Epithelial cell of prostate (primary cell): ENCODE measurements at places on chromosomes 11 and 22.
A peak's percentile ranks its signal among the peaks of the same experiment; 100 is the strongest.

- no peak for DNase-seq
Measured at GRCh38 chr22:37105154-37105553, 4.4 kb downstream of the TMPRSS6 start.

DNA sequence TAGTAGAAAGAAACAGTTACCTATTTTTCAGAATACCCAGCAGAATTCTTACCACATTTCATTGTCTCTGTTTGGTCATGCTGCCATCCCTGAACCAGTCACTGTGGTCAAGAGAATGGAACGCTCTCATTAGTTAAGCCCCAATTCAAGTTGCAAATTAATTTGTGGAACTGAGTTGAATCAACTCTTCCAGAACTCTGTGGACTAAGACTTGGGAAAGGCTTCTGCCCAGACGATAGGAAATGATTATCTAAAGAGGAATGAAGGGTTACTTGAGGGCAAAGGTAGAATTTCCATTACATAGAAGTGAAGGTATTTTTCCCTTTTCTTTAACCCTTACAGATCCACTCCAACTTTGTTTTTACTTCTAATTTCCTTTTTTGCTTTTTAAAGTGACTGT, 286.4 kb downstream of the DYNC2H1 start:
- DNase-seq, result peak; percentile 20

GRCh38 chr11:120384476-120384875, 48.3 kb downstream of the ARHGEF12 start:
- DNase-seq, result no peak

- DNase-seq, result no peak
Measured at GRCh38 chr22:44871782-44872181, 119.4 kb downstream of the ARHGAP8 start.

DNA sequence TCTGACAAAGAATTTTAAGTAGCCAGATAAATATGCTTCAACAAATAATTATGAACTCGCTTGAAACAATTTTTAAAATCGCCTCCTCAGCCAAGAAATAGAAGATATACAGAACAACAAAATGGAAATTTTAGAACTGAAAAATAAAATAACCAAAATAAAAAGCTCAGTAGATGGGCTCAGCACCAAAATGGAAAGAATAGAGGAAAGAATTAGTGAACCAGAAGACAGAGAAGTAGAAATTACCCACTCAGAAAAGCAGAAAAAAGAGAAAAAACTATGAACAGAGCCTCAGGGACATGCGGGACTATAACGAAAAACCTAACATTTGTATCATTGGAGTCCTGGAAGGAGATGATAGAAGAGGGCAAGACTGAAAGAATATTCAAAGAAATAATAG, 7.4 kb downstream of the COMMD9 start:
- DNase-seq, result no peak

GRCh38 chr22:32796865-32797573, 4.5 kb upstream of the TIMP3 start:
- no peak for DNase-seq

DNA sequence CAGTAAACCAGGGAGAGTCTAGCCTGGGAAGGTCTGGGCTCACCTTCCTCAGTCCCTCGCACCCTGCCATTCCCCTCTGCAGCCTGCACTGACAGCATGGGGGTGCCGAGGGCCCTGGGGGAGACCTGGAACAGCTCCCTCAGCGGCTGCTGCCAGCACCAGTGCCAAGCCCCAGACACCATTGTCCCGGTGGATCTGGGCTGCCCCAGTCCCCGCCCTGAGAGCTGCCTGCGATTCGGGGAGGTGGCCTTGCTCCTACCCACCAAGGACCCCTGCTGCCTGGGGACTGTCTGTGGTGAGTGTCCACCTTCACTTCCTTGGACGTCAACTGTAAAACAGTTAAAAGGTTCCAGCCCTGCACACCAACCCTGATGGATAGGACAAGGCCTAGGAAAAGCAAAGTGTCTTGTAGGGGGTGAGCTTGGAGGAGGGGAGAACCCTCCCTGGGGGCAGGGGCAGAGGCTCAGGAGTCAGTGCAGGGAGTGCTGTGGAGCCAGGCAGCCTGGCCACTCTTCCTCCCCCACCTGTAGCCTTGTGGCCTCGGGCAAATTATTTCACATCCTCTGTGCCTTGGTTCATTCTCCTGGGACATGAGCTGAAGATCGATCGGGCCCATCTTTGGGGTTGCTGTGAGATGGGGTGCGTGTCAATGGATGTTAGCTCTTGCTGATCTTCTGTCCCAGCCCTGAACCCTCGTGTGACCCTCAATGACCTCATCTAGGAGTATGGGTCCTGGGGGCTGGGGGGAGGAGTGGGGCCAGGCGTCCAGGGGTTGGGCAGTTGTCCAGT, 85.2 kb upstream of the MYOD1 start:
- DNase-seq, result no peak

DNA sequence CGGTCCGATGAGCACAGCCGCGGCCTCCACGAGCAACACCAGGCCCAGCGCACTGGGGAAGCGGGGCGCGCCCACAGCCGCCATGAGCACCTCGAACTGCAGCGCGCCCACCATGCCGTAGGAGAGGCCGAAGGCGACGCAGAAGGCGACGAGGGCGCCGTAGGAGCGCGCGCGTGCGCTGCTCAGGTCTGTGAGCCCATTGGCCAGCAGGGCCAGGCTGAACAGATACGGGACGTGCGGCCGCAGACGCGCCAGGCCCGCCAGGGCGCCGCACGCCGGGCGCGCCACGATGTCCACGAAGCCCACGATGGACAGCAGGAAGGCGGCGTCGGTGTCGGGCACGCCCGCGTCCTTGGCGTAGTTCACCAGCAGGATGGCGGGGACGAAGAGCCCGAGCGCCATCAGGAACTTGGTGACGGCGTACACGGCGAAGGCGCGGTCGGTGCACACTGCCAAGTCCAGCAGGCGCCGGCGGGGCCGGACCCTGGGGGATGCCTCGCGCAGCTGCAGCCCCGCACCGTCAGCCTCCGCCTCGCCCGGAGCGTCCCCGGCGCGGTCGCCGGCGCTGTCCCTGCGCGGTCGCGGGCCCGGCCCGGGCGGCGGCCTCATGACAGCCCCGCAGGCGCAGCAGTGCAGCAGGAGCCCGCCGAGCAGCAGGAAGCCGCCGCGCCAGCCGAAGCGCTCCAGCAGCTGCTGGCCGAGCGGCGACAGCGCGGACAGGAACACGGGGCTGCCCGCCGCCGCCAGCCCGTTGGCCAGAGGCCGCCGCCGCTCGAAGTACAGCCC, 2.9 kb downstream of the SLC16A8 start:
- no peak for DNase-seq

DNA sequence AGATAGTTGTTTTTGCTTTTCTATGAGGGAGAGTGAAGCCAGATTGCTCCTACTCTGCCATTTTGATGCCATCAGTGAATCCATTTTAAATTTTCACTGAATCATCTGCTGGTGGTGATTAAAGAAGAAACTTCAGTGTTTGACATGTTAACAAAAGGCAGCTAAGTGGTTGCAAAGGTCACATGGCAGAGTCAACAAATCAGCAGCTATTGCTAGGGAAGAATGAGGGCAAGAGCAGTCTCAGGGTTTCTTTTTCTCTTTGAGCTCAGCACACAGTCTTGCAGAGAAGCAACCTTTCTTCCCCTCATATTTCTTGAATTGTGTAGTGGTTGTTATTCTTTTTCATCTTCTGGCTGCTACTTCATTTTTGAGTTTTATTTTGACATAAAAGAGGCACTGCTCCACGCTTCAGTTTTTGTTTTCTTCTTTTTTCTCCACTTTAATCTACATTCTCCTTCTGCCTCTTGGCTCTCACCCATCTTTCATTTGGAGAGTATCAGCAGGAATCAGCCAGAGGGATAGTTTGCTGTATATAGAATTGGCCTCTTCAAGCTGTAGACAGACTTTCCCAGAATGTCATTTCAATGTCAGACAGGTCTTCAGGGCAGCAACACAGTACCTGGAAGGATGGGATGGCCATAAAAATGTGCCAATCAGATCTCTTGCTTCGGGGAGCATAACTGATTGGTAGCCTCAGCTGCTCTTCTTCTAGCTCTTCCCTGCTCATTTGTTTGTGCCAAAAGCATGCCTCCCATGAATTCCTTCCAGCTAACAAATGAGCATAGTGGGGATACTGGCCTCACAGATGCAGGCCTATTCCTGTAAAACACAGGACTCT, 153.9 kb downstream of the TRPC6 start:
- no peak for DNase-seq

GRCh38 chr11:70494559-70495350, 96.4 kb downstream of the CTTN start:
- DNase-seq, result no peak

GRCh38 chr11:112103446-112103845, 16.8 kb downstream of the SDHD start:
- no peak for DNase-seq

DNA sequence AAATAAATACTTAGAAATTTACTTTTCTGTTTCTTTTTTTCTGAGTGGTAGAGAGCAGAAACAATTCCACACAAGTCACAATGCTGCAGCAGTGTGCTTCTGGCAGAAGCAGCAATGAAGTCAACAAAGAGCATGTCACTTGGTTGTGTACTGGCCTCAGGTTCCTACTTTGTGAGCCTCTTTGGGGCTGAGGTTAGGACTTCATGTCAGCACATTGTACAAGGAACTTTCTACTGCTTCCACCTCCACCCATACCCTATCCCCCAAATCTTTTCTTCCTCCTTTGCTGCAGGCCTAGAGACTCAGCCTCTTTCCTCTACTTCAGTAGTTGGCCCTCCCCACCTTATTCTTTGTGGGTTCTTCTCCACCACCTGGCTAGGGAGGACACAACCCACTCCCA, 252.7 kb upstream of the PITPNB start:
- DNase-seq, result no peak

GRCh38 chr11:115291325-115291724, 212.9 kb downstream of the CADM1 start:
- DNase-seq, result no peak

- no peak for DNase-seq
Measured at GRCh38 chr11:37264060-37264459, 666.0 kb upstream of the RAG2 start.

- DNase-seq, result no peak
Measured at GRCh38 chr11:128620309-128621100, 33.1 kb upstream of the ETS1 start.

DNA sequence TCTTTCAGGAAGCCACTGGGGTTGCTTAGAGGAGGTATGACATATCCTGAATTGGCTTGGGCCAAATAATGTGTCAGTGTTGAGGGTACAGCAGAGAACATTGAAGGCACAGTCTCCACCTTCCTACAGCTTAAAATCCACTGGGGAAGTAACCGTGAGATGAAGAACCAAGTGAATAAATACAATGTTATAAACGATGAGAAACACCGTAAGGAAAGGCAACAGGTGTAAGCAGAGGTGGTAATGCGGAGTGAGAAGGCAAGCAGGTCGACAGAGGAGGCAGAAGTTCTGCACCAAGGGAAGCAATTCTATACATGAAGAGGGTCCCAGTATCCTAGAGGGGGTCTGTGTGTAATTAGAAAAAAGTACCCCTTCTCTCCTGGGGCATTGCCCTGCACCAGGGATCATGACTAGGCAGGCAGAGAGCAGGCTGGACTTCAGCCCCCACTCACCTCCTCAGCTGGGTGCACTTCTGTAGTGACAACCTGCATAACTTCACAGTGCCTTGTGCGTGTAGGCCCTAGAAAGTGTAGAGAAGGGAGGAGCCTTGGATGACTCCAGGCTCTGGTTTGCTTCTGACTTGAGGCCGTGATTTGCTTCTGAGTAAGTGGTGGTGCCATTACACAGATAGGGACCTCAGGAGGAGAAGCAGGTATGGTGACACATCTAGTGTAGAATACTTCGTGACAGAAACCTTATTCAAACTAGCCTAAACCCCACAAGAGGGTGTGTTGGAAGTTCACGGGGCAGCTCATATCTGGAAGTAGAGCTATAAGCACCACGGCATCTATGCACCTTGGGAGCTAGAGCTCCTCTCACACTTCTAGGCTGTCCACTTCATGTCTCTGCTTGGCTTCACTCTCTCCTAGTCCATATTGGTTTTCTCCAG, 4.9 kb downstream of the MYOD1 start:
- no peak for DNase-seq

- DNase-seq, result no peak
Measured at GRCh38 chr11:2447253-2447950, 2.6 kb downstream of the KCNQ1 start.

- DNase-seq, result no peak
Measured at GRCh38 chr22:33796494-33796893, 123.8 kb downstream of the LARGE1 start.

DNA sequence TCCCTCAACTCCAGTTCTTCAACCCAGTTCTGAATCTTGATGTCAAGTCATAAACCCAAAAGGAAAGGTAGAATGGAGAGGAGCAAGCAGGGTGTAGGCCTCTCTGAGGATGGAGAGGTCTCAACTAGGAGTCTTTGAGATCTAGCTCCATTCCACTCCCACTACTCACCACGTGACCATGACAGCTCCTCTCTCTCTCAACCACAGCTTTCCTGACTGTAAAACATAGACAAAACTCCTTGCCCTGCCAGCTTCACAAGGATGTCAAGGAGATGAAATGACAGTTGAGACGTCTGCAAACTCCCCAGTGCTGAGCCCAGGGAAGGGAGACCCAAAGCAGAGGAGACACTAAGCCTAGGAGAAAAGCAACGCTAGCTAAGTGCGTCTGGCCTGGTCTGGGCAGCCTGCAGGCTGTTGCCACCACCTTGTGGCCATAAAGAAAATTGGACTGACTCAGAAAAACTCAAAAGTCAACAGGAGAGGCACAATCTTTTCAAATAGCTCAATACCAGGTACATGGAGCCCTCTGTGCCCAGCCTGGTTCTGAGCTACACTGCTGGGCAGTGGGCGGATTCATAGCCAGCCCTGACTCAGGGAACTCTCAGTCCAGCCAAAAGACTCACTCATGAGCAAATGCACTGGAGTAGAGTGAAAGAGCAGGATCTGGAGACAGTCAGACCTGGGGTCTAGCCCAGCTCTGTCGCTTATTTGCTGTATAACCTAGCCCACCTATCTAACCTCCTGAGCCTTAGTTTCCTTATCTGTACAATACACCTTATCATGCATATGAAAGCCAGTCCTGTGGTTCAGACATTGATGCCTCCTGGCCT, 3.4 kb downstream of the CLPB start:
- DNase-seq, result no peak

DNA sequence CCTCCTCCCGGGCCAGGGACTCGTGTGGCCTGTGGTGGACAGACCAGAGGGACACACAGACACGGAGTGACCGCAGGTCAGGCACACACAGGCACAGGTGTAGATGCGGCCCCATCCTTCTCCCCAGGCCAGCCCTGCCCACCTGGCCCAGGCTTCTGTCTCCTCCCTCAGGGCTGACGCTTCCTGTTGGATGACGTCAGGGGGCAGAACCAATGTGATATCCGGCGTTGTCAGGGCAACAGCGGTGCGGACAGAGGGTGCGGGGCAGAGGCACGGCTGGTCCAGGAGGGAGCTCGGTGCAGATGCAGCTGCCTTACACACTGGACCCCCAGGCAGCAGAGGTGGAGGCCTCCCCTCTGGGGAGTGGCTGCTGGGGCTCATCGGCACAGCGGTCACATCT, 2.9 kb upstream of the TUBGCP6 start:
- no peak for DNase-seq

DNA sequence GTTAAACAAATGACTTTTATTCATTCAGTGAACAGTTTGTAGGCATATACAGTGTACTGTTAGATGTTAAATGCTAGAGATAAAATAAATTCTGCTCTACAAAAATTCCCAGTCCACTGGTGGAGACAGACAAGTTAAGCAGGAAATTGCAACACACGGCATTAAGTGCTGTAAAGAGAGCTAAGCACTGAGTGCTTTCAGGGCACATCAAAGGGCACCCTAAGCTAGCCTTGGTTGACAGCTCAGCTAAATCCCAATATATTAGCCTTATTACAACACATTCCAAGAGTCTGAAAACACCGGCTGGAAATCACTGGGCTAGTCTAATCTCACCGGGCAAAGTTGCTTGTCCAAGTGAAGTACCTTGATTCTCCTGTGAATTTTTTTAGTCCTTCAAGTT, 55.1 kb downstream of the NOX4 start:
- no peak for DNase-seq
